ENCODE measurements at places on chromosomes 11 and 22.

DNA sequence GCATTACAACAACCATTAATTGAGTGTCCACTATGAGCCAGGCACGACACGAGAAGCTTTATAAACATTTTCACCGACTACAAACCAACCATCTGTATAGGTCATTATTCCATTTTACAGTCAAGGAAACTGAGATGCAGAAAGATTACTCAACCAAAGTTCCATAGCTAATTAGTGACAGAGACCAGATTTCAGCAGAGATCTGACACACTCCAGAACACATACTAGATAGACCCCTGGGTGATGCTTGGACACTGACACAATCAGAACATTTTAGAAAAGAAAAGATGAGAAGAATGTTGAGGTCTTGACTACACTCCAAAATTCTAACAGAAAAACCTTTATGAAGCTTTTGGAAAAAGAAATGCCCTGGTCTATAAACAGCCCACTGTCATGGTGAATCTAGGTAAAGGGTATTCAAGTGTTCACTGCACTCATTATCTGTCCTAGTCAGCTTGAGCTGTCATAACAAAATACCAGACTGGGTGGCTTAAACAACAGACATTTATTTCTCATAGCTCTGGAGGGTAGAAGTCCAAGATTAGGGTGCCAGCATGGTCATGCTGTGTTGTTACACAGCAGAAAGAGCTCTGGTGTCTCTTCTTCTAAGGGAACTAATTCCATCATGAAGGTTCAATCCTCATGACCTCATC, 89.0 kb downstream of the RELT start:
- no peaks in the 10 kb centered on the region for H3K27me3 ChIP-seq
- H3K36me3 ChIP-seq: no peaks in the 10 kb centered on the region
- H3K4me3 ChIP-seq: no peak overlapping the region
- H3K4me1 ChIP-seq: no peaks in the 10 kb centered on the region
- DNase-seq: no peak
- H3K27ac ChIP-seq: no peak overlapping the region

GRCh38 chr22:18997925-18998315, 61.8 kb upstream of the PRODH start:
- no peak overlapping the region for H3K4me3 ChIP-seq
- H3K27me3 ChIP-seq: peaks cover 6% of the 10 kb centered on the region
- H3K4me1 ChIP-seq: no peaks in the 10 kb centered on the region

- H3K4me3 ChIP-seq: no peak overlapping the region
- DNase-seq: no peak
- H3K27me3 ChIP-seq: no peaks in the 10 kb centered on the region
- H3K27ac ChIP-seq: no peak overlapping the region
- peaks cover 6% of the 10 kb centered on the region for H3K36me3 ChIP-seq
Measured at GRCh38 chr22:46801331-46801811, 38.9 kb downstream of the TBC1D22A start.

- no peaks in the 10 kb centered on the region for H3K36me3 ChIP-seq
- peak; percentile 33 for DNase-seq
- H3K4me1 ChIP-seq: no peaks in the 10 kb centered on the region
- H3K4me3 ChIP-seq: peak overlapping the region; percentile 63
- H3K27me3 ChIP-seq: no peaks in the 10 kb centered on the region
Measured at GRCh38 chr11:7673724-7674434, 579 bp upstream of the CYB5R2 start.

- H3K27me3 ChIP-seq: peaks cover 2% of the 10 kb centered on the region
- no peaks in the 10 kb centered on the region for H3K36me3 ChIP-seq
- no peak overlapping the region for H3K4me3 ChIP-seq
Measured at GRCh38 chr22:44220727-44221680, 40.3 kb downstream of the PARVG start.

DNA sequence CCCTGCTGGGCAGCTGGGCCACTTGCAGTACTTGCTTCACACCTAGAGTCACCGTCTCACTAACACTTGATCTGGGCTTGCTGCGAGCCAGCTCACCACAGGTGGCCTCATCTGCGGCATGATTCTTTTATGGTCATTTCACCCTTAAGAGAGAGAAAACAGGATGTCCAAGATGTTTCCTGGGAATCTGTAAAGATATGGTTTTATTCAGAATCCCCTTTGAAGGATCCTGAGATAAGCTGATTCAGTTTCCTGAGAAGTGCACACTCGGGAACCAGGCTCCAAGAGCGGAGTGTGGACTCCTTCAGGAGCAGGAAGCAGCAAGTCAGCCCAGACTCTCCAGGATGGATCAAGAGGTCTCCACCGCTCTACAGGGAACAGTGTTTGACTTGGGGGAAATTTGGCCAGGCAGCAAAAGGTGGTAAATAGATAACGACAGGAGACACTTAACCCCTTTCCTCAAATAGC, 21.8 kb upstream of the TP53AIP1 start:
- no peaks in the 10 kb centered on the region for H3K27me3 ChIP-seq
- no peaks in the 10 kb centered on the region for H3K36me3 ChIP-seq
- no peak overlapping the region for H3K4me3 ChIP-seq
- H3K4me1 ChIP-seq: no peaks in the 10 kb centered on the region

GRCh38 chr11:90798769-90799168, 575.9 kb upstream of the CHORDC1 start:
- H3K4me1 ChIP-seq: no peaks in the 10 kb centered on the region
- no peak overlapping the region for H3K27ac ChIP-seq
- H3K27me3 ChIP-seq: no peaks in the 10 kb centered on the region

- no peaks in the 10 kb centered on the region for H3K27me3 ChIP-seq
- no peak for DNase-seq
Measured at GRCh38 chr11:31442086-31442485, 67.3 kb downstream of the IMMP1L start.

DNA sequence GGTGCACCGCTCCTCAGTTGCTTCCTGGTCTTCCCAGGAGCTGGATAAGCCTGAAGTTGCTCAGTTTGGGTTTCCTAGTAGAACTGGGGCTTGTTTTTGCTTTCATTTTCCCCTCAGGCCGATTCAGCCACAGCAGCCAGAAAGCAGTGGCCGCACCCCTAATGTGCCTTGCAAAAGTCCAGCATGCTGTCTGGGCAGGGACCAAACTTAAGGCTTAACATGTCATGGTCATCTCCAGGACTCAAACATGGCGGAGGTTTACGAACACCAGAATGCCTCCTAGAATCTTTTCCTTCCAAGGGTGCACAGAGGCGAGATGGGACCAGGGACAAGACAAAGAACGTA, 2.5 kb downstream of the GNG3 start:
- H3K36me3 ChIP-seq: peaks cover 20% of the 10 kb centered on the region
- no peaks in the 10 kb centered on the region for H3K27me3 ChIP-seq
- peak overlapping the region; percentile 93 for H3K27ac ChIP-seq
- peak overlapping the region; percentile 48 for H3K4me3 ChIP-seq
- DNase-seq: peak; percentile 55
- H3K4me1 ChIP-seq: peaks cover 26% of the 10 kb centered on the region

GRCh38 chr11:36657610-36658267, 59.7 kb upstream of the RAG2 start:
- no peak overlapping the region for H3K27ac ChIP-seq
- H3K27me3 ChIP-seq: no peaks in the 10 kb centered on the region
- no peaks in the 10 kb centered on the region for H3K4me1 ChIP-seq
- no peak overlapping the region for H3K4me3 ChIP-seq
- no peaks in the 10 kb centered on the region for H3K36me3 ChIP-seq
- DNase-seq: no peak

DNA sequence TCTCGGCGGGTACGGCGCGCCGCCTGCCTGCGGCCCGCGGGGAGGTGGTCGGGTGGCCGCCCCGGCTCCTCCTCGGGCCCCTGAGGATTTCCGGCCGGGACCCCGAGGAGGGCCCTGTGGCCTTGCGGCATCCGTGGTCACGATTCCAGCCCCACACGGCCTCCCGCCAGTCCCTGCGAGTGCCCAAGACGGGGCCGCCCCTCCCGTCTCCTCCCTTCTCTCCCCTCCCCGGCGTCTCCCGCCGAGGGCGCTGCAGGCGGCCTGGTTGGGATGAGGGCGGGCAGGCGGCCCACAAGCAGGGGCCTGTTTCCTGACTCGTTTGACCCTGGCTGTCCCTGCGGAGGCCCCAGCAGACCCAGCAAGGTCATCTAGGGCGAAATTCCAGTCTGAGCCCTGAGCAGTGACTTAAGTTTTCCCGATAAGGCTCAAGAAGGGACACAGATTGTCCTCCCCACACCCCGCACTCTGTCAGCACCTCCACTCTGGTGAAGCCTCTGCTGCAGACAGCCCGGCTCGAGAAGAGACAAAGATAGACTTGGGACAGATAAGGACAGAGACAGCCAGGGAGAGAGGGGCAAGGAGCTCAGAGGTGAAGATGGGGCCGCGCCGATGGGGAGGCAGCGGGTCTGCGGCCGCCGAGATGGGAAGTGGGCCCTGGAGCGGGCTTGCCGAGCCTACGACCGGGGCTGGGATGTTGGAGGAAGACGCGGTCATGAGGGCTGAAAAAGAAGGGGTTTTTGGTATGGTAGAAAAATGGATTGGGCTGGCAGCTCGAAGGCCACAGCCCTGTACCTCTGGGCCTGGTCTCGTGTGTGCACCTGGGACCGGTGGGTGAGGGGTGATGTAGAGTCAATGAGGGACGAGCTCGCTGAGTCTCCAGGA, 95.0 kb downstream of the SWAP70 start:
- H3K4me1 ChIP-seq: peaks cover 45% of the 10 kb centered on the region
- peak overlapping the region; percentile 92 for H3K27ac ChIP-seq
- DNase-seq: peak; percentile 78
- H3K27me3 ChIP-seq: no peaks in the 10 kb centered on the region
- no peaks in the 10 kb centered on the region for H3K36me3 ChIP-seq

DNA sequence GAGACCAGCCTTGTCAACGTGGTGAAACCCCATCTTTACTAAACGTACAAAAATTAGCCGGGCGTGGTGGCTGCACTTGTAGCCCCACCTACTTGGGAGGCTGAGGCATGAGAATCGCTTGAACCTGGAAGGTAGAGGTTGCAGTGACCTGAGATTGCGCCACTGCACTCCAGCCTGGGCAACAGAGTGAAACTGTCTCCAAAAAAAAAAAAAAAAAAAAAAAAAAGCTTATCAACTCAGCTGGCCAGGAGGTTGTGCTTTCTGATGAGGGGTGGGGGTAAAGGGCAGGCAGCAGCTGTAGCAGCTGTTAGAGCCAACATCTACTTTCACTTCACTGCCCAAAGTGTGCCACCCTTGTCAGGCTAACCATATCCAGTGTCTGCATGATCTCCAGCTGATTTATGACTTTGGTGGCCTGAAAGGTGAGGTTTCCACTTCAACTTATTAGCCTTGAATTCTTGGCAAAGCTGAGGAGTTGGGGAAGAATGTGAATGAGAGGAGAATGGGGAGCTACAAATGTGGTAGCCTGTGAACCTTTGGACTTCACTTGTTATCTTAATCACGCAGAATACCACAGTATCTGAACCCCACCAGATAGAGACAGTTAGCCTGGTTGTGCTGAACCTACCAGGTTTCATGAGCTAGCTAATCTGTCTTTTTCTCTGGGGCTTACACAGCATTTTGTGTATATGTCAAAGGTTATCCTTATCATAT, 19.6 kb downstream of the RNF121 start:
- no peaks in the 10 kb centered on the region for H3K27me3 ChIP-seq
- H3K4me3 ChIP-seq: no peak overlapping the region

- H3K36me3 ChIP-seq: peaks cover 12% of the 10 kb centered on the region
- H3K27me3 ChIP-seq: no peaks in the 10 kb centered on the region
- peak overlapping the region; percentile 46 for H3K4me3 ChIP-seq
- H3K4me1 ChIP-seq: peaks cover 20% of the 10 kb centered on the region
- DNase-seq: peak; percentile 80
Measured at GRCh38 chr11:819129-819931, 616 bp downstream of the PNPLA2 start.

GRCh38 chr11:6388748-6389147, 1.5 kb upstream of the SMPD1 start:
- no peak for DNase-seq
- H3K4me1 ChIP-seq: peaks cover 15% of the 10 kb centered on the region
- peaks cover 5% of the 10 kb centered on the region for H3K36me3 ChIP-seq
- no peak overlapping the region for H3K27ac ChIP-seq

DNA sequence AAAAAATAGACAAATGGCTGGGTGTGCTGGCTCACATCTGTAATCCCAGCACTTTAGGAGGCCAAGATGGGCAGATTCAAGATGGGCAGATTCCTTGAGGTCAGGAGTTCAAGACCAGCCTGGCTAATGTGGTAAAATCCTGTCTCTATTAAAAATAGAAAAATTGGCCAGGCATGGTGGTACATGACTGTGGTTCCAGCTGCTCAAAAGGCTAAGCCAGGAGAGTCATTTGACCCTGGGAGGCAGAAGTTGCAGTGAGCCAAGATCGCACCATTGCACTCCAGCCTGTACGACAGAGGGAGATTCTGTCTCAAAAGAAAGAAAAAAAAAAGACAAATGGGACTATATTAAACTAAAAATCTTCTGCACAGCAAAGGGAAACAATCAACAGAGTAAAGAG, 55.4 kb downstream of the USP35 start:
- H3K4me1 ChIP-seq: no peaks in the 10 kb centered on the region
- H3K27ac ChIP-seq: no peak overlapping the region
- no peak for DNase-seq
- no peaks in the 10 kb centered on the region for H3K36me3 ChIP-seq
- no peak overlapping the region for H3K4me3 ChIP-seq

DNA sequence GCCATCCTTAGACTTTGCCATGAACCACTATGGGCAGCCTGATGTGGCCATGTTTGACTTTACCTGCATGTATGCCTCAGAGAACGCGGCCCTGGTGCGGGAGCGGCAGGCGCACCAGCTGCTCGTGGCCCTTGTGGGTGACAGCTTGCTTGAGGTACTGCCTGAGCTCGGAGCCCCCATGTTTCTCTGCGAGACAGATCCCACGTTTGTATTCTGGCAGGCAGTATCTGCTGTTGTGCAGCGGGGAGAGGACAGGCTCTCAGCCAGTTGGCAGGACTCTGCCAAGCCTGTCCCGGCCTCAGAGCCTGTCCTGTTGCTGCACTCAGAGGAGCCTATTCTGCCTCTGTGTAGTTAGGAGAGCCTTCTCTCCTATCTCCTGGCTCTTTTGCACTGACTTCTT, 109.9 kb downstream of the MICAL2 start:
- peaks cover 11% of the 10 kb centered on the region for H3K4me1 ChIP-seq
- no peak for DNase-seq
- no peaks in the 10 kb centered on the region for H3K27me3 ChIP-seq
- H3K4me3 ChIP-seq: no peak overlapping the region
- H3K27ac ChIP-seq: peak overlapping the region; percentile 6

- no peak overlapping the region for H3K4me3 ChIP-seq
- no peaks in the 10 kb centered on the region for H3K36me3 ChIP-seq
- H3K27me3 ChIP-seq: peaks cover 4% of the 10 kb centered on the region
- H3K4me1 ChIP-seq: no peaks in the 10 kb centered on the region
- no peak overlapping the region for H3K27ac ChIP-seq
Measured at GRCh38 chr11:118219732-118220131, 5.1 kb downstream of the JAML start.

- no peaks in the 10 kb centered on the region for H3K4me1 ChIP-seq
- no peak overlapping the region for H3K4me3 ChIP-seq
- no peak for DNase-seq
- H3K36me3 ChIP-seq: no peaks in the 10 kb centered on the region
- peaks cover 3% of the 10 kb centered on the region for H3K27me3 ChIP-seq
Measured at GRCh38 chr22:45984316-45984916, 7.5 kb upstream of the WNT7B start.

- H3K4me1 ChIP-seq: peaks cover 5% of the 10 kb centered on the region
- H3K4me3 ChIP-seq: no peak overlapping the region
- no peak overlapping the region for H3K27ac ChIP-seq
Measured at GRCh38 chr11:44559207-44559939, 6.1 kb upstream of the CD82 start.

- H3K27ac ChIP-seq: no peak overlapping the region
- H3K4me1 ChIP-seq: peaks cover 10% of the 10 kb centered on the region
- no peaks in the 10 kb centered on the region for H3K27me3 ChIP-seq
- no peak for DNase-seq
- no peaks in the 10 kb centered on the region for H3K36me3 ChIP-seq
- no peak overlapping the region for H3K4me3 ChIP-seq
Measured at GRCh38 chr22:42962295-42963230, 52.4 kb downstream of the PACSIN2 start.

- no peak overlapping the region for H3K27ac ChIP-seq
- no peak for DNase-seq
- no peaks in the 10 kb centered on the region for H3K4me1 ChIP-seq
Measured at GRCh38 chr22:49996518-49997250, 15.9 kb downstream of the IL17REL start.
